ENCODE measurements at places on chromosomes 12 and 14.

DNA sequence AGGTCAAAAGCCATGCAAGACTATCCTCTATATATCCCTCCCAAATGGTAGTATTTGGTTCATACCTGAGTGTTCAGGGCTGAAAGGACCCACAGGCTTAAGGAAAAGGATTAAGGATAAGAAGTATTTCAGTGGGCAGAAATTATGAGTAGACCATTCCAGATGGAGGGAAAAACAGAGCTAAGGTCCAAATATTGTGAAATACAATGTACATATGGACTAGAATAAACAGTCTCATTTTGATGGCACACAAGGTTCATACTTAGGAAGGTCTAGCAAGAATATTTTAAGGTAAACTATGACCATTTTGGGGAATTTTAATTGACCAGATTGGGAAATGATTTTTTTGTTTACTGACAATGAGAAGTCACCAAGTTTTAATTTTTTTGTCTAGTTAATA, 124.6 kb downstream of the PRKD1 start:
- no peak for DNase-seq

GRCh38 chr12:11763760-11764520, 114.5 kb downstream of the ETV6 start:
- DNase-seq: no peak

- no peak for DNase-seq
Observed at GRCh38 chr12:97047361-97047760, 140.3 kb downstream of the NEDD1 start.

- DNase-seq: peak; percentile 8
Observed at GRCh38 chr14:21385188-21385904, 1.5 kb upstream of the SUPT16H start.

DNA sequence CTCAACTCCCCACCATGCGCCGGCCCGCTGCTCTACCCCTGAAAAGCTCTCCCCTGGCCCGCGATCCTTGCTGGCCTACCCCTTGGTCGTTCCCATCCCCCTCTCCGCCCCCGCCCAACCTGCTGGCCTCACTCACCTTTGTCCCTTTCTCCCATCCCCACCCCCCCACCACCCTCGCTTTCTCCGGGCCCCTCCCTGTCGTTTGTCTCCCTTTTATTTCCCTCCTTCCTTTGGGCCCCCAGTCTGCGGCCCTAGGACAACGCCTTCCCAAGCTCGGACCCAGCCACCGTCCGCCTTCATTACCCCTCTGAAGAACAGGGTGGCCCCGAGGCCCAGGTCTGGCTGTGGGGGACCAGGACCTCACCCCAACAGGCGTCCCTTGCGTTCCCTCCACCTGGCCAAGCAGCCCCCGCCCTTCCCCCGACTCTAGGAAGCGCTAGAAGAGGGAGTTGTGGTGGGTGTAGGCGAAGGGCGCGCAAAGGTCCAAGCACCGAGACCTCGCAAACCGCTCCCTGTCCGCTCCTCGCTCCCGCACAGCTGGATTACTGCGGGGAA, 6.9 kb upstream of the SLC7A7 start:
- no peak for DNase-seq

DNA sequence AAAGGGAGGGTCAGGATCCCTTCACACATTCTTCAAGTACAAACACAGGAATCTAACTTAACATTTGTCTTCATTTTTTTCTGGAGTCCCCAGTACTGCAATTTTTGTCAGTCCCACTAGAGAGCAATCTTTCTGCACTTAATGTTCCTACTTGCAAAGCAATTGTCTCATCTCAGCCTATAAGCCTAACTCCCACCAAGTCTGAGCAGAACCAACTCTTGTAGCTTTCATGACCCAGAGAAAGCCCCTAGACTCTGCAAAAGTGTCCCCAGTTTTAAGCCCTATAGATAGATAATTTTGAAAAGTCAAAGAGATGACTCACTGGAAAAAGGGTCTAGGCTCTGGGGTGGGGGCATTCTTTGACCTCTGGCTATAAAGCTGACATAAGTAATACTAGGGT, 1.8 kb upstream of the ZBTB39 start:
- DNase-seq: peak; percentile 89

GRCh38 chr12:74227846-74228545, 309.6 kb upstream of the ATXN7L3B start:
- no peak for DNase-seq

DNA sequence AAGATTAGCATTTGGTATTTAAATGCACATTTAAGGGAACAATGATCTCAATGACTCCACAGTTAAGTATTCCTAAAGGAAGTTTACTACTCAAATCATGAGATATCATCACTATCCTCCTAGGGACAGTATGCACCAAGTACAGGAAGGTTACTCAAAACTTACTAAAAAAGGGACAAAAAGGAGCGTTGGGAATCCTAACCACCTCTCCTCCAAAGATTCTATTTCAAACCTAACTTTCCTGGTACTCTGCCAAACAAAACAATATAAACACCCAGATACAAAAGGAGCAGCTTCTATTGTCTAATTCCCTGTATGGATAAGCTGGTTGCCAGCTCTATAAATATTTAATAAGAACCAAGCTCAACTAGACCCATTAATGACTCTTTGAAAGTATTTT, 377.7 kb downstream of the NUAK1 start:
- peak; percentile 25 for DNase-seq

- DNase-seq: peak; percentile 38
Observed at GRCh38 chr14:74821267-74821915, 54.6 kb downstream of the PROX2 start.

DNA sequence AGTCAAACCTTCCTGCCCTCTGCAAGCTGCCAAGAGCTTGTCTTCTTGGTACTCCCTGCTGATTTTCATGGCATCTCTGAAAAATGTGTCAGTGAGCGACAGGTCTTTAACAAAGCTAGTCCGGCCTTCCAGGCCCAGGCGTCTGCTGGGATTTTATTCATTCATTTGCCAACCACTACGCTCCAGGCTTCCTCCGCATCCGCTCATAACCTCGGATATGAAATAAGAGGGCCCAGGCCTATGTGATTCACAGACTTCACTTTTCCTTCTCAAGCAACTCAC, 13.8 kb downstream of the TSPAN9 start:
- no peak for DNase-seq

- DNase-seq: no peak
Observed at GRCh38 chr12:11702959-11703358, 53.5 kb downstream of the ETV6 start.

GRCh38 chr14:41607304-41607775, 664 bp downstream of the LRFN5 start:
- DNase-seq: peak; percentile 51

DNA sequence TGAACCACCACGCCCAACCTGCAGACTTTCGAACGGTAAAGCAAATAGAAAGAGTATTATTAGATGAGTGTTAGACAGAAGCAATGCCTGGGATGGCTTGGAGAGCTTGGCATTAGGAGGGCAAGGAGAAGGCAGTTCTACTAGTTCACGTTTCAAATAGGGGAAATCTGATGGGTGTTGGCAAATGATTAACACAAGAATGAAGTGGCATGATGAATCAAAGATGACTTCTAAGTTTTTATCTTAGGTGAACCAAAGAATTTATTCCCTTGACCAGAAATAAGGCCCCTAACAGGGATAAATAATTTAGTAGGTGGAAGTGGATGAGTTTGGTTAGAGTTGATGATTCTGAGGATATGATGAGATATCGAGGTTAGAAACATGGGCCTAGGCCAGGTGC, 38.5 kb downstream of the DRAM1 start:
- no peak for DNase-seq

DNA sequence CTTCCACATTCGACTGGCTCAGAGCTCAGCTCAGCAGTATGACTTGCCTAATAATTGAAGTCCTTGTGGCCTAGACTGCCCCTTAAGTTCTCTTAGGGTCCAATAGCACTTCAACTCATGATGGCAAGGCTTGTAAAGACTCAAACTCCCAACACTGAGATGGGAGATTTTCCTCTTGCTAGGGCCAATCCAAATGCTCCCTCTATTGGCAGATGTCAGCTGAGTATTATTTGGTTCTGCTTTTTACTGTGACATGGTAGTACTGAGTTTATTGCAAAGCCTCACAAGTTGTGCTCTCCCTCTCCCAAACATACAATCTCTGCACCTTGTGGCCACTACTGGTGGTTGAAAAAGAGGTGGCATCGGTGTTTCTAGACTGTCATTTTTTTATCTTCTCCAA, 164.2 kb downstream of the ALG10 start:
- no peak for DNase-seq

GRCh38 chr12:50051101-50051806, 6.1 kb upstream of the ASIC1 start:
- DNase-seq: no peak

GRCh38 chr12:19387161-19387560, 52.1 kb upstream of the AEBP2 start:
- DNase-seq: no peak

- no peak for DNase-seq
Observed at GRCh38 chr12:132529906-132530305, 40.0 kb downstream of the FBRSL1 start.

GRCh38 chr12:55696141-55696540, 11.6 kb downstream of the ITGA7 start:
- DNase-seq: no peak

GRCh38 chr12:122126713-122127597, 47.1 kb downstream of the IL31 start:
- peak; percentile 54 for DNase-seq

DNA sequence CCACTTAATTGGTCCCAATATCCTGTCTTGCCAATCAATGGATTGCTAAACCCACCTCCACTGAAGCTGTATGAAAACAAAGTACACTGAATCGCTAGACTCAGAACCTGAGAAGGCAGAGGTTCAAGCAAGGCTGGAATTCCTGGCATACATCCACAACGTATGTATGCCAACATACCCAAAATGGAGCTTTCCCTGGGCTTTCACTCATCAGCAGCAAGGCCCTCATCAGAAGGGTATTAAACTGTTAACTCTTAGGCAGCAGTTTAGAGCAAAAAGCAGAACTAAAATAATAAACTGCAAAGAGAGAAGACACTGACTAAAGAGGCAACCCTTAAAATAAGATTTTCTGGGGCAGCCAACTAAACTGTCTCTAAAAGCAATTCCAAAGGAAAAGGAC, 13.6 kb downstream of the MED13L start:
- no peak for DNase-seq

- no peak for DNase-seq
Observed at GRCh38 chr14:22513066-22513812, 75.8 kb downstream of the DAD1 start.

GRCh38 chr12:67419810-67420209, 150.7 kb downstream of the CAND1 start:
- no peak for DNase-seq

- DNase-seq: no peak
Observed at GRCh38 chr12:127351481-127352010, 915.4 kb upstream of the TMEM132C start.

DNA sequence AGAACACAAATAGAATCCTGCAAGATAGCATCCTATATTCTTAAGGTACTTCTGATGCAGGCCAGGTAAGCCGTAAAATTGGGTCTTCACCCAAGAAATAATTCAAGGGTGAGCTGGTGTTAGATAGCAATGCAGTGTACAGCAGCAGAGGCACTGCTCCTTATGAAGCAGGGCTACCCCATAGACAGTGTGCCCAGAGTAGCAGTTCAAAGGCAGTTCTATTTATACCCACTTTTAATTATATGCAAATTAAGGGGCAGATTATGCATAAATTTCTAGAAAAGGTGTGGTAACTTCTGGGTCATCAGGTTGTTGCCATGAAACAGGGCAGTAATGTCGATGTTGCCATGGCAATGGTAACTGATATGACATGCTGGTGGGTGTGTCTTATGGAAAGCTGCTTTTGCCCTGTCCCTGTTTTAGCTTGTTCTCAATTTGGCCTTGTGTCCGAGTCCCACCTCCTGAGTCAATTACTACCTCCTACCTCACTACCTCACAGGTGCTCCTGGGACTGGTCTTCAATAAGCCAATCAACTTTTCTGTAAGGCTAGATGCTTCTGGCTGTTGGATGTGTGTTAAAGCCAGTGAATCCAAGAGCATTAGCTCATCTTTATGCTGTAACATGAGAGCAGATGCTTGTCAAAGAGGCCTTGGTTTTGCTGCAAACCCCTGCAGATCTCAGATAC, 61.0 kb downstream of the PPM1A start:
- DNase-seq: peak; percentile 51

DNA sequence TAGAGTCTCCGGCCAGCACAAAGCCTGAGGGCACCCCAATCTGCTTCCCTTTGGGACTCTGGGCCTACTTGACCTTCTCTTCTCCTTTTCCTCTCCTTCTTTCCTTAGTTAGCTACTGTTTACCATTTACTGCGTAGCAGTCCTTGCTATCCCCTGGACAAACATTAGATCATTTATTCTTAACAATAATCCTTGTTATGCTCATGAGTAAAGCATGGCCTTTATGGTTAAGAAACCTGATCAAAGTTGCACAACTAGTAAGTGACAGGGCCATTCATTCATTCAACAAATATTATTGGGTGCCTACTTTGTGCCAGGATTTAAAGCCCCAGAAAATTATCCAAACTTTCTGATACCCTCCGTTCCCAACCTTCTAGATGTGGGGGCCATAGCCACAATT, 3.2 kb upstream of the HDAC7 start:
- DNase-seq: no peak

DNA sequence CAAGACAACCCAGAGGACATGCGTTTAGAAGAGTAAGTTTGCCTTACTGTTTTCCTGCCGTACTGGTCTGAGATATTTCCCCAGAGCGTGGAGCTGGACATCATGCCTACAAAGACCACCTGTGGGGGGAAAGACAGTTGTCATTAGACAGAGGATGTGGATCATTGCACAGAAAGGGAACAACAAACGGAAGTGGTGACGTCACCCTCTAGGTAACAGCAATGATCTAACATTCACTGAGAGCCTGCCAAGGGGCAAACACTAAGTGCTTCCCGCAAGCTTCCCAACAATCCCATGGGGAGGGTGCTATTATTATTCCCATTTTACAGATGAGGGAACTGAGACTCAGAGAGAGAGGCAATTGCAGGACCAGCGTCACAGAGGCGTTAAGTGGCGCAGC, 48.5 kb downstream of the SVOP start:
- DNase-seq: peak; percentile 60

GRCh38 chr14:51951656-51952055, 37.7 kb upstream of the RTRAF start:
- no peak for DNase-seq

Data from DMS53 (cell line).